ENCODE measurements at places on chromosomes 12 and 14. TPM values are rescaled to one million over a fixed set of nuclear protein-coding genes. Genes with fewer than 3 reads are reported as not detected.

DNA sequence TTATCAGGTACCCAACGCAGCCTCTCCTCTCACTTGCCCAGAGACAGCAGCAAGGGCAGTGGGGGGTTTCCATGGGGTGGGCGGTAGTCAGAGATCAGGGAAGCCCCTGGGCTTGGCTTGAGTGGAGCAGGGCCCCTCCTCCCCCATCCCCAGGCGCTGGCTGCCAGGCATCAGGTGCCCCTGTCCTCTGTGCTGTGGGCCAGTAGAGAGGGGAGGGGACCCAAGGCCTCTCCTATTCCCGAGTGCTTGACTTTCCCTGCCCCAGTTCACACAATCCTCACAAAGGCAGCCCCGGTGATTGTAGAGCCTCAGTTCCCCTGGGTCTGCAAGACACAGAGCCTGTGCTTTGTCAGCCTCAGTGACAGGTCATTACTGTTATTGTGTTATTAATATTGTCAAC lies 57.7 kb downstream of the MVK start:
- no peak for DNase-seq

GRCh38 chr12:62008703-62009102 lies 251.5 kb upstream of the USP15 start:
- DNase-seq: no peak

- no peak for DNase-seq
These were observed 54.5 kb downstream of the CRACR2A start for GRCh38 chr12:3698218-3698974.

GRCh38 chr14:83607682-83608081 lies 1922.3 kb upstream of the FLRT2 start:
- no peak for DNase-seq

GRCh38 chr12:128970941-128971340 lies 117.7 kb downstream of the GLT1D1 start:
- DNase-seq: no peak

DNA sequence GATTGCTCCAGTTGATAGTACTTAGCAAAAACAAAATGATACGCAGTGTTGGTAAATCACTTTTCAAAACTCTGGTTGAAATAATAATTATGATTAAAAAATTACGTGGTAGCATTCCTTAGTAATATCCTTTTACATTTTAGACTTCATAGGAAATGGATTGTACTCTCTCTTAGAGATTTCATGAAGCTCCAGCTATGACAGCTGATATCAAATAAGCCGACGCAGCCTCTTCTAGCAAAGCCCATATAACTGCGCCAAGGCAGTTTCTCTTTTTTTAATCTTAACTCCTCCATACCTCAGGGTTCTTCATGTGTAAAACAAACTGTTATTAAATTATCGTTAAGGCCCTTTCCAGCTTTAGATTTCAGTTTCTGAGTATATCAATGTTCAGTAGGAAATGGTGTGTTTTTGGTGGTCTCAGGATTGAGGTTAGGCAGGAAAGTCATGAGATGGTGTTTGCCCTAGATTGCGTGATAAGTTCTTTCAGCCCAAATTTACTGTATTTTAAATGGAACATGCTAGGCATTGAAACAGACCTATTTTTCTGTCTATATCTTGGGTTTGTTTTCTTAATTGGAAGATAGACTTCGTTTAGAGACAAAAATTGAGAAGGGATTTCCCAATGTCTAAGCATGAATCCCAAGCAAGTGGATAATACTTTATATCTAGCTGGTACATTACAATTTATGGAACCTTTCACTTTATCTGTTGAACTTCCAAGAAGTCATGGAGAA lies 902 bp upstream of the CFL2 start:
- DNase-seq: no peak

DNA sequence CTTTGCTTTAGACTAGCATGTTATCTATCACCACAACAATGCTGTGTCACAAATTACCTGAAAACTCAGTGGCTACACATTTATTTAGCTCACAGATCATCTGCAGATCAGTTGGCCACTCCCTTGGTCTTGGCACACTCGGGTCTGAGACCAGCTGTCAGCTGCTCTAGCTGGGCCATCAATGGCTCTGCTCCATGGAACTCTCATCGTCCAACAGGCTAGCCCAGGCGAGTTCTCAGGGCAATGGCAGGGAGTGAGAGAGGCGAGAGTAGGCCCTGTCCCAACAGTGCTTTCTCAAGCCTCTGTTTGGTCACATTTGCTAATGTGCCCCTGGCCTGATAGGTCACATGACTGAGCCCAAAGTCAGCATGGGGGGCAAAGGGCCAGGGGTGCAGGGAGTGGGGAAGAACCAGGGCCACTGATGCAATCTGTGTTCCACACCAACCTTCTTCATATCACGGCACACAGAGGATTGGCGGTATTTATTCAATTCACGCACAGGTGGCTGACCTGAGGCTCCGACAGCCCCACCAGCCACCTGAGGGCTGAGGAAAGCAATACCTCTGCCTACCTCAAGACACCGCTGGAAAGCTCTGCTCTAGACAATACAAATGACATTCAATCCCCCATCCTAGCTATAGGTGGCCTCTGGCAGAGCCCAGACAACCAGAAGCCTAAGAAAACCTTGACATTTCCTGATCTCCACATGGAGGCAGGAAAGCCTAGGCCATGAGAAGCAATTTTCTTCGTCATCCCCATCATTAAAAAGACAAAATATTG lies 82.5 kb downstream of the NT5DC3 start:
- DNase-seq: no peak

DNA sequence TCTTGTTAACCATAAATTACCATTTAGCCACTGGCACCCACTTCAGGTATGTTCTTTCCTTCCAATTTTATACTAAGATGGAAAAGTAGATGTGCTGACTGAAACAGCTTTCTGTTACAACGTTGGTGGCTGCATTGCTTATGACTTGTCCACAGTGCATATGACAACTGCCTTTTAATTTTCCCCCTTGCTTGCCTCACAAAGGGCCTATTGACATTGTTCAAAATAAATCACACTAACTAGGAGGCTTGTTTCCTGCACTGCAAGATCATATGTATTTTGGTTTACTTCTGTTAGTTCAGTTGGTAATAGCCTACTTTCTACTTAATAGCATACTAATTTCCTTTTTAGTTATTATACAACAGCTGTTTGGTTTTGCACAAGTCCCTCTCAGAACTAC lies 55.4 kb downstream of the SCAF11 start:
- no peak for DNase-seq

GRCh38 chr12:530821-531220 lies 71.1 kb downstream of the B4GALNT3 start:
- DNase-seq: no peak

DNA sequence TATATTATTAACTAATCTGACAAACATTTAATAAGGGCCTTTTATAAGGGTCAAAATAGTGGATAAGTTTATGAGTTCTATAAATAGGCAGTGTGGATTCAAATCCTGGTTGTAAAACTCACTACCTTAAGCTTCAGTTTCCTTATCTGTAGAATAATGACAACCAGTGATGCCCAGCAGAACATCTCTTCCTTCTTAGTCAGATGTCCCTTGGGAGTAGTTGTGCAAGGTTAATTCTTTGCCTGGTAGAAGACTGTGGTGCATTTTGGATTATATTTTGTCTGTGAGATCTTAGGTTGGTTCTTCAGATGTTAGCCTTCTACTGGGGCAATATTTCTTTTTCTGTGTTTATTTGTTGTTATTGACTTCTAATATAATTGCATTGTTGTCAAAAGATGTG lies 59.5 kb downstream of the ARID2 start:
- no peak for DNase-seq

GRCh38 chr14:33464254-33464962 lies 486.5 kb downstream of the EGLN3 start:
- no peak for DNase-seq

DNA sequence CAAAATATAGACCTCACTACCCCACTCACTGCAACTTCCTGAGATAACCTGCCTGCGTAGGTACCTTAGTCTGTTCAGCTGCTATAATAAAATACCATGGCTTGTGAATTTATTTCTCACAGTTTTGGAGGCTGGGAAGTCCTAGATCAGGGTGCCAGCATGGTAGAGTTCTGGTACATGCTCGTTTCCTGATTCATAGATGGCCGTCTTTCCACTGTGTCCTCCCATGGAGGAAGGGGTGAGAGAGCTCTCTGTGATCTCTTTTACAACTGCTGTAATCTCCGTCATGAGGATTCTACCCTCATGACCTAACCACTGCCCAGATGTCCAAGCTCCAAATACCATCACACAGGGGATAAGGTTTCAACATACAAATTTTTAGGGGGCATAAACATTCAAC lies 49.7 kb downstream of the KCNA1 start:
- DNase-seq: no peak

DNA sequence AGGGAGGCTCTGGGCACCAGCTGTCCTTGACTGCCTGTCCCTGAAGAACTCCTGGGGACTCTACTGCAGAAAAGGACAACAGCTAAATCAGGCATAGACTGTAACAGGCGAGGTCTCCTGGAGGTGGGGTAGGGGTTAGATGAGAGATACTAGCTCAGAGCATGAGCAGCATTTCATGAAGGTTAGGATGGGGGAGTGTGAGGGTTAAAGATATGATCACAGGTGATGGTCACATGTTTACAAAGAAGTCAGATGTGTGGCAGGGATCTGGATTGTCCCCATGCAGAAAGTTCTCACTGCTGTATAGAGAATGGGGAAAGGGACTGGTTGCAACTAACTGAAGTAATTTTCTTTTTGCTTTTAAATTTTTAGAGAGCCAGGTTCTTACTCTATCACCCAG lies 26.5 kb downstream of the TMEM229B start:
- no peak for DNase-seq

DNA sequence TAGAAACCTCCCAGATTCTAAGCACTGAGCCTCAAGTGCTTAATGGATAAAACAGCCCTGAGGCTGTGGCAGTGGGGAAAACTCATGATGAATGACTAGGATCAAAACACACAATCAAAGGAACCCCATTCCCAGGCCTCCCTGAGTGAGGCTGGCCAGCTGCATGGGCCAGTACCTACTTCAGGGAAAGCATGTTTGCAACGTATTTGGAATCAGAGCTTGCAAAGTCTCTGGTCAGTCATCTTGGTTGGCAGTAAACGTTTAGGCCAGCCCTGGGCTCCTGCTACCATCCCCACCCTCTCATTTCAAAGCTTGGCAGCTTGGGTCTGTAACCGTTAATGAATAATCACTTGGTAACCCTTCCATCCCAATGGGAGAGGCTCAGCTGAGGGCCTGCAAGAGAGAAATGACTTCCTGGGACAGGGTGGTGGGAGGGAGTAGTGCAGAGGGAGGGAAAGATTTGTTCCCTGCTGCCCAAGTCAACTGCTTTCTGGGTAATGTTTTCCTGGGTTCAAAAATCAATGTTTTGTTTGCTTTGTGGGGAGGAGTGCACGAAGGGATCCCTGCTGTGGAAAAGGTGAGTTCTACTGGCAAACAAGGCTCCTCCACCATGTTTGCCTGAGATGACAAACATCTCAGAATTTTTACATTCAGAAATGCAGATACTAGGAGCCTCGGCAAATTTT lies 2.0 kb upstream of the RNASE8 start:
- no peak for DNase-seq

- no peak for DNase-seq
These were observed 293.9 kb downstream of the RAD51B start for GRCh38 chr14:68113343-68113930.

DNA sequence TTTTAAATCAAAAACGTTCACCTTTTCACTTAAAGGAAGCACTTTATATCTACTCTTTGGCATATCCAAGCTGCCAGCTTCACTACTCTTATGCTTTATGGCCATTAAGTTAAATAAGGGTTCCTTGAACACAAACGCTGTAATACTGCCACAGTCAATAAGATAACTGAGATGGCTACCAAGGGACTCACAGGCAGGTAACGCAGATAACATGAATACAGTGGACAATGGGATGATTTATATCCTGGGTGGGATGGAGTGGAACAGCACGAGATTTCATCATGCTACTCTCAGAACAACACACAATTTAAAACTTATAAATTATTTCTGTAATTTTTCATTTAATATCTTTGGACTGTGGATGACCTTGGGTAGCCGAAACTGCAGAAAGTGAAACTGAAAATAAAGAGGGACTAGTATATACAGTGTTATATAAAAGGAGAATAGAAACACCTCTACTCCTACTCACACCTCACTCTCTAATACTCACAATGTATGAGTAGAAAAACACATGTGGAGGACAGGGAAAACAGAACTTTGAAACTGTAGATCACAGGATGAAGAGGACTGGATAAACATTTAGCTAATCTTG lies 367.3 kb downstream of the C12orf50 start:
- DNase-seq: no peak

GRCh38 chr12:53935383-53936341 lies 3.0 kb upstream of the HOXC13 start:
- DNase-seq: no peak

- DNase-seq: no peak
These were observed 16.5 kb upstream of the YY1 start for GRCh38 chr14:100222224-100223093.

DNA sequence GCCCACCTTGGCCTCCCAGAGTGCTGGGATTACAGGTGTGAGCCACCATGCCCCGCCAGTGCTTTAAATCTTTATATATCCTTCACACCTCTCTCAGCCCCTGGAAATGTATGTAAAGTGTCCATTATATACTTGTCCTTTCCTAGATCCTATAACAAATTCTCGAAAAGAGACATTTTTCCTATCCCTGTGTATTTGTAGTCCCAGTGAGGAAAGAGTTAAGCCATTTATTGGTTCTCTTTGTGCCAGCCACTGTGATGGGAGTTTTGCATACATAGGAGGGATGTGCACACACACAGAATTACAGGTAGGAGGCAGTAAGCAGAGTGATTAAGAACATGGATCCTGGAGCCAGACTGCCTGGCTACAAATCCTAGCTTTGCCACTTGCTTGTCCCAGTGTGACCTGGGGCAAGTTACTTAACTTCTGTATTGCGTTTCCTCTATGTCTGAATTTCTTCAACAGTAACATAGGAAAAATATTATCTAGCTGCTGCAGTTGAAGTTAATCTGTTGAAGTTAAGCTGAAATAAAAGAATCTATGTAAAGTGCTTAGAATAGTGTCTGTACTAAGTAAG lies 2.1 kb upstream of the RABGGTA start:
- no peak for DNase-seq

- no peak for DNase-seq
These were observed 103.1 kb downstream of the UNC79 start for GRCh38 chr14:93533842-93534241.

DNA sequence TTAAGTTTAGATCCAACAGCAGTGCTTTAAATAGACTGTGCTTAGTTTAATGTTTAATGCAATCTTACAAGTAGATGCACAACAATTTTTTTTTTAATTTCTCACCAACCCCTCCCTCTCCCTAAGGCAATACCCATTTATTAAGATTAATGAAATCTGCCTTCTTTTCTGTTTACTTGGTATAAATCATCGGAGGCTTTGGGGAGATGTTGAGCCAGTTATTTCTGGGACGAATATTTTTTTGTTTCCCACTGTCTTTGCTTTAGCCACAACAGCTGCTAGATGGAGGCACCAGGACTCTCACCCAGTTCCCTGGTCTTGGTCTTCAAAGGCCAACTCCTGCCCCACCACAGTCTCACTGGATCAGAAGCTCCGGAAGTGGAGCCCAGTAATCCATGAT lies 113.4 kb downstream of the PLXNC1 start:
- DNase-seq: no peak

- no peak for DNase-seq
These were observed 38.8 kb downstream of the BEST3 start for GRCh38 chr12:69660164-69660863.

KRT82 gene
- not detected for total RNA-seq

OR6C68 gene
- not detected for total RNA-seq

C12orf54 gene
- not detected for total RNA-seq

BMAL2 gene
- total RNA-seq: 20.6 TPM

TAS2R43 gene
- total RNA-seq: not detected

GSG1 gene
- 1.3 TPM for total RNA-seq

KRT72 gene
- total RNA-seq: not detected

FGD4 gene
- total RNA-seq: 48.2 TPM

C14orf180 gene
- not detected for total RNA-seq

FOXG1 gene
- total RNA-seq: 0.29 TPM

APOF gene
- total RNA-seq: not detected

TMEM229B gene
- total RNA-seq: 0.50 TPM

GPR68 gene
- total RNA-seq: 0.33 TPM

Measured in H1 (cell line).